ENCODE measurements at places on chromosomes 7 and 10. TPM values are rescaled to one million over a fixed set of nuclear protein-coding genes. Genes with fewer than 3 reads are reported as not detected.

SHH gene
- total RNA-seq: 0.08 TPM

- peak; percentile 92 for DNase-seq
Observed at GRCh38 chr7:92765725-92766124, 70.6 kb downstream of the CDK6 start.

PHTF2 gene
- 31.2 TPM for total RNA-seq

- DNase-seq: no peak
Observed at GRCh38 chr10:97690133-97690532, 3.1 kb upstream of the AVPI1 start.

- DNase-seq: no peak
Observed at GRCh38 chr7:638256-639011, 88.1 kb upstream of the DNAAF5 start.

DNA sequence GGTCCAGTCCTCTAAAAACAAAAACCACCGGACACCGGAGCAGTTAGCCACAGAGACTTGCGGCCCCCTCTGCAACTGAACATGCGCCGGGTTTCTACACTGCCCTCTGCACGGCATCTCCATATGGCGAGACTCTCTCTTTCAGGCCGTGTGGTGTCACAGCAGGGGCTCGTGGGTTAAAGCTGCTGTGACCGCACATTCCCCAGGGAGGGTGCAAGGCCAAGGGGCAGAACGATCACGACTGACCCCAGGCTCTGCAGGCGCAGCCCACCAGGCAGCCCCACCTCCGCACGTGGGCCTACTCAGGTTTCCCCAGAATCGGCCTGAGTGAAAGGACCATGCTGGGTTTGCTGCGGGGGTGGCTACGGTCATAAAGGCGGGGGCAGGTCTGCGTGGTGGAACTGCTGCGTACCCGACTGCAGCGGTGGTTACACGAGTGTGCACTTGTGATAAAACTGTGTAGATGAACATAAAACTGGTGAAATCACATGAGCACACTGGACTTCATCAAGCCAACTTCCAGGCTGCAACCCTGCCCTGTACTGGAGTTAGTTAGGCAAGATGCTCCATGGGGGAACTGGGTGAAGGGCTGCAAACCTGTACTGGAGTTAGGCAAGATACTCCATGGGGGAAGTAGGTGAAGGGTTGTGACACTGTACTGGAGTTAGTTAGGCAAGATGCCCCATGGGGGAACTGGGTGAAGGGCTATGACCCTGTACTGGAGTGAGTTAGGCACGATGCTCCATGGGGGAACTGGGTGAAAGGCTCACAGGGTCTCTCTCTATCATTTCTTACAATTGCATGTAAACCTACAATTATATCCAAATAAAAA, 81.4 kb upstream of the PPP2R2D start:
- no peak for DNase-seq

- DNase-seq: no peak
Observed at GRCh38 chr10:128498378-128498730, 372.1 kb upstream of the MKI67 start.

HYAL4 gene
- total RNA-seq: 0.21 TPM

- no peak for DNase-seq
Observed at GRCh38 chr10:4569151-4569550, 256.9 kb upstream of the AKR1E2 start.

TRPV5 gene
- total RNA-seq: not detected

DNA sequence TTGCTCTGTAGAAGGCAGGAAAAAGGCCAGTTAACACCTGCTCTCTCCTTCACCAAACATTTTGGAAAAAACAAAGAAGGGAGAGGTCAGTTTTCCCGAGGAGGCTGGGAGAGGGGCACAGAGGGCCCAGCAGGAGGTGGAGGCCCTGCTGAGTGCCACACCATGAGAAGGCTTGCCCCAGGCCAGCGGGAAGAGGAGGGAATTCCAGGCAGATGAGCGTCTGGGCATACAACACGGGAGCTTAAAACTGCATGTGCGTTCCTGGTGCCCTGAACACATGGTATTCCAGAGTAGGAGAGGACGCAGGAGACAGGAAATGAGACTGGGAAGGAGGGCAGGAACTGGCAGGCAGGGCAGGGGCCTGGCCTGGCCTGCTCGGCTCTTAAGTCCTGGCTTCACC, 182.4 kb downstream of the CCDC3 start:
- DNase-seq: no peak

DNA sequence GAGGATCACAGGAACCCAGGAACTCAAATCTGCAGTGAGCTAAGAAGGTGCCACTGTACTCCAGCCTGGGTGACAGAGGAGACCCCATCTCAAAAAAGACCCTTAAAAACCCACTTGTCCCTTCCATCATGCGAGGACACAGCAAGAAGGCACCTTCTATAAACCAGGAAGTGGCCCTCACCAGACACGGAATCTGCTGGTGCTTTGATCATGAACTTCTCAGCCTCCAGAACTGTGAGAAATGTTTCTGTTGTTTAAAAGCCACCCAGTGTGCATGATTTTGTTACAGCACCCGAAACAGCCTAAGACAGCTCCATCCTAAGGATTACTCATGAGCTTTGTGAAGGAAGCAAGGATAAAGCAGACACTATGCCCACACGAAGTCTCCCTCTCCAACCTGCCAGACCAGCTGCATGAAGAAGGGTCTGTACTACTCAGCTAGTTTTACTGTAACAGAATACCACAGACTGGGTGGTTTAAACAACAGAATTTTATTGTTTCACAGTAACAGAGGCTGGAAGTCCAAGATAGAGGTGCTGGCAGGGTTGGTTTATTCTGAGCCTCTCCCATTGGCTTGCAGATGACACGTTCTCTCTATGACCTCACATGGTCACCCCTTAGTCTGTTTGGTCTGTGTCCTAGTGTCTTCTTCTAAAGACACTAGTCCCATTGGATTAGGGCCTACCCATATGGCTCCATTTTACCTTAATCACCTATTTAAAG, 13.7 kb downstream of the VIM start:
- DNase-seq: no peak

DNA sequence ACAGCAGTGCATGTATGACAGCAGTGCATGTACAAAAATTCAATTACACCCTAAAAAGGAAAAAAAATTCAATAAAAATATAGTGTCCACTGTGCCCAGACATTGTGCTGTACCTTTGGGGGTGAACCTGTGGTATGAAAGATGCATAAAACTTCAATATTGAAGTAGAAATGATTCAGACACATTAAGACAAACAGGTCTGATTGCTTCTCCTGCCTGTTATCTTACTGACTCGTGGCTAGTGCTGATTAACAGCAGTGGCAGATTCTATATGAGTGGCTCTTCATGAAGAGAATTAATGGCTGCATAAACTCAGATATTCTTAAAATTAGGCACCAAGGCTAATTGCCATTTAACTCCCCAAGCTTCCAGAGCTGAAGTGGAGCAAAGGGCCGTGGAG, 37.9 kb downstream of the GATA3 start:
- no peak for DNase-seq

OPALIN gene
- not detected for total RNA-seq

ASNS gene
- 34.8 TPM for total RNA-seq

GDF10 gene
- total RNA-seq: not detected

GRCh38 chr7:10767771-10768170, 205.9 kb upstream of the PHF14 start:
- DNase-seq: peak; percentile 14

DNA sequence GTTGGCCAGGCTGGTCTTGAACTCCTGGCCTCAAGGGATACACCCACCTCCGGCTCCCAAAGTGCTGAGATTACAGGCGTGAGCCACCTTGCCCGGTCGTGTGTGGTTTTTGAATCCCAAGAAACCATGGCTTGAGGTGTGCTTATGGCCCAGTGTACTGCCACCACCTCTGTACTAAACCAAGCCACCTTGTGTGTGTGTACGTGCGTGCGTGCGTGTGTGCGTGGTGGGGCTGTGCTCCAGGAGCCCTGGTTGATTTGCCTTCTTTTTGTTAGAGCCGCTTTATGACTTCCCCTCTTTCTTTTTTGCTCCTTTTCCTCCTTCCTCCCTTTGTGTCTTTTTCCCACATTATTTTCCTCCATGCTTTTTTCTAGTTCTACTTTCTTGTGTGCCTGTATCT, 121.4 kb downstream of the CAMK1D start:
- DNase-seq: no peak
